Right renal cortex interstitium (tissue), 3 donors: ENCODE measurements at places on chromosomes 6 and 20. TPM values are rescaled to one million over a fixed set of nuclear protein-coding genes. Genes with fewer than 3 reads are reported as not detected.

The VSX1 gene
- not detected for polyA plus RNA-seq

The LBP gene
- polyA plus RNA-seq: not detected

The PRDM1 gene
- polyA plus RNA-seq: 3.0 TPM

The COL9A3 gene
- polyA plus RNA-seq: 14.1 TPM
